Effector CD8-positive, alpha-beta T cell (primary cell): ENCODE measurements at places on chromosomes 5 and 9.

- no peak for DNase-seq
These were observed 8.6 kb downstream of the KLHL9 start for GRCh38 chr9:21326526-21327139.

GRCh38 chr5:130141659-130142320 is 237.5 kb downstream of the CHSY3 start:
- no peak for DNase-seq

- DNase-seq: no peak
These were observed 7.5 kb upstream of the PLCXD3 start for GRCh38 chr5:41517909-41518308.

DNA sequence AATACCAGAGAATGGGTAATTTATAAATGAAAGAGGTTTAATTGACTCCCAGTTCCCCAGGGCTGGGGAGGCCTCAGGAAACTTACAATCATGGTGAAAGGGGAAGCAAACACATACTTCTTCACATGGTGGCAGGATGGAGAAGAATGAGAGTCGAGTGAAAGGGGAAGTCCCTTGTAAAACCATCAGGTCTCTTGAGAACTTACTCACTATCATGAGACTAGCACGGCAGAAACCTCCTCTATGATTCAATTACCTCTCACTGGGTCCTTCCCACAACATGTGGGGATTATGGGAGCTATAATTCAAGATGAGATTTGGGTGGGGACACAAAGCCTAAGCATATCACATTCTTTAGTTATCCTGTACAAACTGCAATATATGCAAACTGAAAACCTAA is 609.4 kb downstream of the MTRR start:
- no peak for DNase-seq

- no peak for DNase-seq
These were observed 98.5 kb downstream of the ADAMTS12 start for GRCh38 chr5:33793276-33793675.

DNA sequence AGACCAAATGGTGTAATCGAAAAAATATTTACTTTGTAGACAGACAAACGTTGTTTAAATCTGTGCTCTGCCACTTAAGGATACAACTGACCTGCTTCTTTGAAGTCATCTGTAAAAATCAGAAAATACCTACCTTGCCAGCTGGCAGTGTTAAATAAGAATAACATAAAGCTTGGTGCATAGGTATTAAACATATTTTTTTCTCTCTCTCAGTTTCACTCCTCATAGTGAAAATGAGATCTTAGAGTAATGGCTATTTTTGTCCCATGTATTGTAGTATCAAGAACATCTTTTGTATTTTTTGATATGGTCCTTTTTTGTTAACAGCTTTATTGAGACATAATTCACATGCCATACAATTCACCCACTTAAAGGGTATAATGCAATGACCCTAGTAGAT is 17.9 kb upstream of the RANBP17 start:
- no peak for DNase-seq
